ENCODE measurements at places on chromosomes 12 and 14.

DNA sequence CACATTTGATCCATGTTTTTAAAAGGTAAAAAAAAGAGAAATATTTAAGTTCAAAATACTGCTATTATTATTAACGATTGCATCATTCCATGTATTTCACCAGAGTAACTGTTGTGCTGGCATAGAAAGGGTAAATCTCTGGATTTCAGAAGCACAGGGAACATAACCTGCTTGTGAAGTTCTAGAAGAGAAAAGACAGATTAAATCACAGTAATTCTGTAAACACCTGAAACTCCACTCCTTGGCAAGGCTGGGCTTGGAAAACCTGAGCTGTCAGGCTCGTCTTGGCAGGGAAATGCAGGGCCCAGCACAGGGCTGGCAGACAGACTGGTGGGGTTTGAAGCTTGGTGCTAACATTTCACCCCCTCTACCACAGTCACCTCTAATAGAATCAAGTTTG lies 35.1 kb downstream of the SVOP start:
- DNase-seq = no peak

- peak; percentile 58 for DNase-seq
Measured at GRCh38 chr14:104545942-104546501, 33.5 kb upstream of the C14orf180 start.

- peak; percentile 75 for DNase-seq
Measured at GRCh38 chr14:105858676-105859025, 332.3 kb downstream of the TMEM121 start.

DNA sequence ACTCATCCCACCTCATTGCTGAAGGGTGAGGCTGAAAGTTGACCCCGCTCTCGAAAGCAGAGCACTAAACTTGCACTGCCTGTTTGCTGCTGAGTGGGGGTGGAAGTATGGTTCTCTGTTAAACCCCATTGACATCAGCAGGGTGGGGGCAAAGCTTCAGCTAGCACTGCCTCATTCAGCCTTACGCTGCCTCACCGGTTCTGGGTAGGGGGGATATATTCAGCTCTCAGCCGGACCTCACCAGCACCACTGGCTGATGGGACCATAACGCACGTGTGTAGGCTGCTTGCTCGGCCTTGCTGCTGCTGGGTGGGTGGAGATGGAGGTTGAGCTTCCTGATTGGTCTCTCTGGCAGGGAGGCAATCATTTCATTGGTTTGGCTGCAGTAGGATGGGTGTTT lies 265.7 kb upstream of the RTL1 start:
- DNase-seq = no peak

DNA sequence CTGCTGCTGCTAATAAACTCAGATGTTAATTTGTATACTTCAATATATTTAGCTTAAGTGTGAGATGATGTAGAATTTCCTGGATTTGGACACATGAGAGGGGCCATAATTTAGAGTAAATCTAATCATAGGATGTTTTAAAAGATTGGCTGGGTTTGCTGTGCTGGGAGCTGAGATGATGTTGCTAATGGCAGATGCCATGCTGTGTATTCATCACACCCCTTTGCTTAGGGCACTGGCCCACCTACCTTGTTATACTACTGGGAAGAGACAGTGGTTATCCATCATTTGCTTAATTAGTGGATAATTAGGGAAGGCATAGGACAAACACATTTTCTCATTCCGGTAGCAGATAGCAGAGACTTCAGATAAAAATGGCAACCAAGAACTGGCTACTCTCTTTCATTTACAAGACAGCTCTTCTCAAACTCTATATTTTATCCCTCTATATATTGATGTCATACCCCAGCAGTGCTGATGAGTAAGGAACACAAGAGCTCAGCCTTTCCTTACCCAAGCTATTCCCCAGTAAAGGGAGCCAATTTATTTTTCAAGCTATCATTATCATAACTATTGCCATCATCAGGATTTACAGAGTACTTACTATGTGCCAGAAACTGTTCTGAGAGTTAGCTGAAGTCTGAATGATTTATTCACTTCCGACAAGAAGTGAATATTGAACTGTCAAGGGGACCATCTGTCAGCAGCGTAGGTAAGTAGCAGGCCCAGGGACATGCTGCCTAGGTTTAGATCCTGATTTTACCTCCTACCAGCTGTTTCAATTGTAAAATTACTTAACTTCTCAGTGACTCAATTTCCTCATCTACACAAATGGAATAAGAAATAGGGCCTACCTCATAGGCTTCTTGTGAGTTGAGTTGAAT lies 204.6 kb upstream of the FLRT2 start:
- DNase-seq = no peak

GRCh38 chr14:74008843-74009499 lies 10.1 kb downstream of the ENTPD5 start:
- DNase-seq = no peak

Data from posterior vena cava (tissue), 2 donors.